ENCODE measurements at places on chromosomes 1 and 21.

DNA sequence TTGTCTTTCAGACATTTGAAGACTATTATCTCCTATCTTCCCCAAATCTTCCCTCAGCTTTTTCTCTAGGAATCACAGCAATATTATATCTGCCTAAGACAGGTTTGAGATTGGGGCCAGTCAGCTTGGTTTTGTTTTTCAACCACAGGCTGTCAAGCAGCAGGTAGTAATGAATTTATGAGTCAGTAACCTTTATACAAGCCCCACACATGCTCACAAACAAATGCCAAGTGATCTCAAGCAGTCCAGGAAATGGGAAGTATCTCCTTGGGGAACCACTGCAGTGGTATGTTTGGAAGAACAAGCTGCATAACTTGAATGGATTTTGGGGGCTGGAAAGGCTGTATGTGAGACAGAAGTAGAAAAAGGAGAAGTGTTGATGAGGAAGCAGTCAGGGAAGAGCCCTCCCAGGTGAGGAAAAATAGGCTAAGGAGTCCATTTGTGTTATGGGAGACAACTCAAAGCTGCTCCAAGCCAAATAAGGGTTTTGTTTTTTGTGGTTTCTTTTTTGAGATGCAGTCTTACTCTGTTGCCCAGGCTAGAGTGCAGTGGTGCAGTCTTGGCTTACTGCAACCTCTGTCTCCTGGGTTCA lies 2.1 kb downstream of the DHDDS start:
- DNase-seq: no peak

- DNase-seq: no peak
These were observed 1565.9 kb downstream of the PLA2G4A start for GRCh38 chr1:188394677-188395076.

DNA sequence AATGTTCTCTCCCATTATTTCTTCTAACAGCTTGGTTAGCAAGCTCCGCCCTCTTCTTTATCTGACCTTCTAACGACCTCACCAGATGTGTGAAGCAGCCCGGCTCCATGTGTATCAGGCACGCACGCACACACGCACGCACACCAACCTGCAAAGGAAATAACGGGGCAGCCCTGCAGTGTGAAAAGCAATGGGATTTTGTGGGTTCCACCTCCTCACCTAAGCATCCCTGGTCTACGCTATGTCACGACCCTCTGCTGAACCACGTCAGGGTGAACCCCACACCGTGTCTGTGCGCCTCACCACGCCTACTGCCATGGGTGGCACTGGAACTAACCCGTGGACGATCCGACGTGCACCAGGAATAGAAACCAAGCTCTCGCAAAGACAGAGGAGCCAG lies 10.4 kb downstream of the SSU72 start:
- DNase-seq: no peak

DNA sequence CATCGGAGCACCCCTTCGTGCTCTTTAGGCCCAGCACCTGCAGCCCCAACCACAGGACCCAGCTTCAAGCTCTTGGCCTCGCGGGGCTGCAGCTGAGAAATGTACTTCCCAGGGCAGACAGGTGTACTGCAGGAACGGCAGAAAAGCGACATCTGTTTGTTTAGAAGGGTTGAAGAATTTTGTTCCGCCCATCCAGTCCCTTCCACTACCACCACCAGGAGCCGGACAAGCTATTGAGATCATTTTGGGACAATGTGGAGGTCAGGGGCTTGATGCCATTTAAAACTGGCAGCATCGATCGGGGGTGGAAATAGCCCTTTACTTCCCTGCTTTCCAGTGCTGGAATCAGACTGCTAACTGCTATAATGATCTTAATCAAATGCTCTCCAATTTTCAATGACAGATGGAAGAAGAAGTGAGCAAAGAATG lies 1.7 kb downstream of the SERTAD4 start:
- no peak for DNase-seq

DNA sequence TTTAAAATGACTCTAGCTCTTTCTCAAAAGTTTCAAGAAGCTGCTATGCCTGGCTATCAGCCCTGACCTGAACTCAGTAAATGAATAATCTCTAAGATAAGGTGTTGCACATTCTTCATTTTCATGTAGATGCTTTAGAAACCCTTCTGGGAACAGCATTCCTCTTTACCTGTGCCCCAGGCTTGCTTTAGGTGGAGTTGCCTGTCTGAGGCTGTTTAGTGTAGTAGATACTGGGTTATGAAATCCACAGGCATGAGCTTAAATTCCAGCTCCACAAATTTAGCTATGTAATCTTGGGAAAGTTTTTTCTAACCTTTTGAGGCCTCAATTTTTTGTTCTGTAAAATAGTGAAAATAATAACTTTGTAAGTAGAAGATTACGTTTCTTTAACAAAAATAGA lies 41.6 kb downstream of the ATP6V1G3 start:
- DNase-seq: no peak

GRCh38 chr1:37143800-37144199 lies 109.5 kb upstream of the GRIK3 start:
- DNase-seq: no peak

DNA sequence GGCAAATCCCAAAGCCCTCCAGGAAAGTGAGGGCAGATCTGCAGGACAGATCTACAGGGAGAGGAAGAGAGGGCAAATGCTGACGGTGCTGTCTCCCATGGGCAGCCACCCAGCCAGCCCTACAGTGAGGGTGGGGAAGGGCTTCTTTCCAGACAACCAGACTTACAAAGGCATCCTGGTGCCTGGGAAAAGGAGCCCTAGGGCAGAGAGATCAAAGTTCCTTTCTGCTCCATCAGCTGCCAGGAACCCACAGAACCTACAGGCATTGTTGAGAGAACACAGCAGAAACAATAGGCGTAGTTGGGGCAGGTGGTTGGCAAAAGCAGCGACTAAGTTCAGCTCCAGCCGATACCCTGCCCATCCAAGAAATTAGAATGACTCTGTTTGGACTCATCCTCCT lies 332.4 kb downstream of the KCNH1 start:
- no peak for DNase-seq

GRCh38 chr1:87121711-87122163 lies 206.9 kb upstream of the LMO4 start:
- DNase-seq: no peak

DNA sequence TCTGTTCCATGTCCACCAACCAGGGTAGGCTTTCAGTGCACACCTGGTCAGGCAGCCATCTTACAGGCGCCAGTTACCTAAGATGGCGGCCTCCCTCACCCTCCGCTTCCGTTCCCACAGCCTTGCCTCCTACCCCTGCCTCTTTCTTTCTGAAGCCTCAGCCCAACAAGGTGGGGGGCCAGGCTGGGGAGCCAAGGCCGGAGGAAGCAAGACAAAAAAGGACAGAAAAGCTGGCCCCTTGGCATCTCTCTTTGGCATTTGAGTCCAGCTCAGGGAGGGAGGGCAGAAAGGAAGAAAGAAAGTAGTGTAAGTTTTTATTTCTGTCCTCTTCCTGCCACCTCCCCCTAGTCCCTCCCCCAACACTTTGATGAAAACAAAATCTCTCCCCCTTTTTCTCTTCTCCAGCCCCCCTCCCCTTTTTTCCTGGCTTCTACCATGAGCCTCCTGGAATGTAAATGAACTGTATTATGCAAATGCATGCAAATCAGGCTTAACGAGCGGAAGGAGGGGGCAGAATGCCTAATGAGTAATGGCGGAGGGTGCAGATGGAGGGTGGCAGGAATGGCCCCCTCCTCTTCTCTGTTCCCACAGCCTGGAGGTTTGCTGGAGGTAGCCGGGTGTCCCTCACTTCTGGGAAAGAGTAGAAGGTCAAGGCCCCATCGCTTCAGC lies 43.8 kb downstream of the RHBG start:
- no peak for DNase-seq

GRCh38 chr1:93489756-93490155 lies 41.8 kb downstream of the FNBP1L start:
- DNase-seq: no peak

- no peak for DNase-seq
These were observed 59.2 kb downstream of the WDR64 start for GRCh38 chr1:241711326-241711725.

DNA sequence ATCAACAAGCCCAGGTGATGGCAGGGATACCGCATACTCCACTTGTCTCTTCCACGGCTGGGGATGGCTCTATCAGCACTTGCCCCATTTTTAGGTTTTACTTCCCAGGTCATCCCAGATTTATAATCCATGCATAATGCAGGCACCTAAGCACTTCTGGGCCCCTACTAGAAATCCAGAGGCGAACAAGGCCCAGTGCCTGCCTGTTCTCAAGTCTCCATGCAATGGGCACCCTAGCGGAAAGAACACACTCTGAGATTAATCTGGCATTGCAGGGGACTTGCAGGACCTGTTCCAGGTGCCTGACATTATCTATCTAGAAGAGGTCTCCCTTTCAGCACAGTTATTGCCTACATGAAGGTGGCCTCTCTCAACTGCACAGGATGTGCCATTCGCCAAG lies 39.8 kb downstream of the HIVEP3 start:
- DNase-seq: no peak

DNA sequence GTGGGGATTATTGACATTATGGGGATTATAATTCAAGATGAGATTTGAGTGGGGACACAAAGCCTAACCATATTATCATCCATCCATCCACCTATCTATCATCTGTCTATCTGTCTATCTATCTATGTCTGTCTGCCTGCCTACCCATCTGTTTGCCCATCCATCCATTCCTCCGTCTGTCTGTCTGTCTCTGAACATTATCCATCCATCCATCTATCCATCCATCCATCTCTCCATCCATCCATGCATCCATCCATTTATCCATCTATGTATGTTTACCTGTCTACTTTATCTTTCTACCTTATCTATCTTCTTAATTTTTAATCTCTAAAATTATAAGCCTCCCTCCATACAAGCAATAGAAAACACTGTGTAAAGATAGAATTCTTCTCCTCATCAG lies 47.4 kb downstream of the SH3BGR start:
- no peak for DNase-seq

DNA sequence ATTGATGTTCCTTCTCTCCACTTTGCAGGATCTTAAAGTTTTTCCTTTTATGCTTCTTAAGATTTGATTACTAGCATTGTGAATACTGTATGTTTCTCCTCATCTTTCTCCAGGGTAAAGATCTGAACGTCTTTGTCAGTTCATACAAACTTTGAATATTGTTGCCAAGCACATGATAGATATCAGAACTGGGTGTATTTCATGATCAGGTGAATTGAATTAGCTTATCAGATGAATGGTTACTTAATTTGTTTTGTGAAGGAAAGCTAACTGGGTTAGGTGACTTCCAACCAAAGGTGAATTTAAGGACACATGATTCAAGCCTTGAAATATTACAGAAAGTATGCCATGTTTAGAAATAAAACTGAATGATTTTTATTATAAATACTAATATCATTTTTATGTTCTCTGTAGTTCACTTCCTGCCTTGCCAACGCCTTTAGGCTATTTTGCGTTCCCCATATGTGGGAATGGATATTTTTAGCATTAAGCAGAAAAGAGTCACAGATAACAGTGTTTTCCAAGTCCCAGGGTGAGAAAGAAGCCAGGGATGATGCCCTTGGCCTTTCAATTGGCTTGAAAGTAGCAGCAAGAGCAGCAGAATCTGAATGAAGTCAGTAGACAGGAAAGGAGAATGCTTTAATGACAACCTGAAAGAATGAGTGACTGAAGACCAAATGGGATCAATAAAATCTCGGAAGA lies 752.1 kb downstream of the NCAM2 start:
- DNase-seq: no peak

DNA sequence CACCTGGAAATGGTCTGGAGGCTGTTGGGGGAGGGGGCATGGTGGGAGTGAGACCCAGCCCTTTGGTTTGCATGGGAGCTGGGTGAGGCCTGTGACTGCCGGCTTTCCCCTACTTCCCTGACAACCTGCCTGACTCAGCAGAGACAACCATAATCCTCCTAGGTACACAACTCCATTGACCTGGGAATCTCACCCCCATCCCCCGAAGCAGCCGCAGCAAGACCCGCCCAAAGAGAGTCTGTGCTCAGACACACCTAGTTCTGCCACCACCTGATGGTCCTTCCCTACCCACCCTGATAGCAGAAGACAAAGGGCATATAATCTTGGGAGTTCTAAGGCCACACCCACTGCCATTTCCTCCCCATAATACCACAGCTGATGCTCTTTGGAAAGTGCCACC lies 168.6 kb downstream of the GIPC2 start:
- DNase-seq: no peak

DNA sequence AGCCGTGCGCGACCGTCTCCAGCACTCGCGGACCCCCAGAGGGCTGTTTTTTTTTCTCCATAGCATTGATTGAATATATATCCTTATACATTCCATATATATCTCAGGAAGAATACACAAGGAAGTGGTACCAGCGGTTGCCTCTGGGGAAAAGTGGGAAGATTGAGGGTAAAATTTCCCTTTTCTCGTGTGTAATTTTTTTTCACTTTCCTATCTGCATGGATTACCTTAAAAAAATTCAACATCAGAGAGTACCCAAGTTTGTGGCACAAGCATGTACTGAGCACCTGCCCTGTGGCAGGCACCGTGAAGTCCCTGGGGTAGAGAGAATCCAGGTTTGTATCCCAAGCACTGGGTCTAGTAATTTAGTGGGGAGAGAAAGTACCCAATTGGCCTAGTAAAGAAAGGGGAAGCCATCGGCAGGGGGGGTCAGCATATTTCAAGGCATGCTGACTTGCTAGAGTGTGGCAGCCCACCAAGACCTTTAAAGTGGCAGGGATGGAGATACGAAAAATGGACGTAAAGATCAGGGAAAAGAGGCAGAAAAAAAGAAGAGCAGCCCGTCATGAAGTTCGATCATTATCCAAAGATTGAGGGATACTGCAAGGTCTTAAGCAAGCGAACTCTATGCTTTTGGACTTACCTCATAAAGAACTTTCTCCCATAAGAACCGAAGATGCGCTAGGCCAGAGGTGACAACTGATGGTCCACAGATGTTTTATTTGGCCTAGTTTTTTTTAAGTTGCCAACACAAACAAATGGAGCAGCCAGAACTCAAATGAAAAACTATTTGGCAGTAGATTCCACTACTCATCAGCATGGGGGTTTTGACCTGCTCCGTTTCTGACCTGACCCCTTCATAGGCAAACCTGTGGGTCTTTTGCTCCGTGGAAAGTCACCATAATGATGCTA lies 1.5 kb upstream of the HMGN1 start:
- DNase-seq: no peak

GRCh38 chr1:110717179-110717578 lies 42.4 kb upstream of the KCNA3 start:
- no peak for DNase-seq

- DNase-seq: no peak
These were observed 43.7 kb upstream of the KANK4 start for GRCh38 chr1:62362926-62363325.

- DNase-seq: no peak
These were observed 50.2 kb downstream of the LPAR3 start for GRCh38 chr1:84842748-84843231.

- DNase-seq: no peak
These were observed 123.9 kb downstream of the PTBP2 start for GRCh38 chr1:96845464-96845863.

GRCh38 chr1:209231476-209232156 lies 351.9 kb upstream of the CAMK1G start:
- no peak for DNase-seq

DNA sequence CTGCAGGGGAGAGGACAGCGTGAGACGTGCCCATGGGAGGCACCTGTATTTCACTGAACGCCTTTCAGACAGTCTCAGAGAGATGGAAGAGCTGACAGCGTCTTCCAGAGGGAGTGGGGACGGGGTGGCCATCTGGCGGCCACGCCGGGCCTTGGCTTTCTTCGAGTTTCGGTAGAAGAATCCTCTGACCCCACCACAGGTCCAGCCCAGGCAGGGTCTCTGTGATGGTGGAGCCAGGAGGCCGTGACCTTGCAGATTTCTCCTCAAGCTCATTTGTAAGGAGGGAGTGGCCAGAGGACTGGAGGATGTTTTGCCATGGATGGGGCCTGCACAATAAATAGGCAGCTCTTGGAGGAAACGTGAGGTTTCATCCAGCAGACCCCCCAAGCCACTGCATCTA lies 47.6 kb upstream of the ADARB1 start:
- DNase-seq: no peak

Data from muscle of arm (tissue), 14 donors.